ENCODE measurements at places on chromosomes 16 and 17. TPM values are rescaled to one million over a fixed set of nuclear protein-coding genes. Genes with fewer than 3 reads are reported as not detected.

KRTAP2-2 gene
- not detected for total RNA-seq

E4F1 gene
- 46.6 TPM for total RNA-seq

RAB11FIP3 gene
- total RNA-seq: 55.1 TPM

LPO gene
- total RNA-seq: not detected

HS3ST2 gene
- total RNA-seq: 5.9 TPM

CHST5 gene
- total RNA-seq: 0.94 TPM

MYCBPAP gene
- total RNA-seq: 2.2 TPM

LDHD gene
- total RNA-seq: 1.6 TPM

KRT12 gene
- not detected for total RNA-seq

C17orf78 gene
- not detected for total RNA-seq

TVP23B gene
- 59.2 TPM for total RNA-seq

All from parietal lobe (tissue), 2 donors.